ENCODE measurements at places on chromosomes 2 and 18. TPM values are rescaled to one million over a fixed set of nuclear protein-coding genes. Genes with fewer than 3 reads are reported as not detected.

HRH4 gene
- polyA plus RNA-seq = 0.18 TPM

GRCh38 chr2:94996305-94997100, 29.0 kb upstream of the MAL start:
- DNase-seq = no peak

DNA sequence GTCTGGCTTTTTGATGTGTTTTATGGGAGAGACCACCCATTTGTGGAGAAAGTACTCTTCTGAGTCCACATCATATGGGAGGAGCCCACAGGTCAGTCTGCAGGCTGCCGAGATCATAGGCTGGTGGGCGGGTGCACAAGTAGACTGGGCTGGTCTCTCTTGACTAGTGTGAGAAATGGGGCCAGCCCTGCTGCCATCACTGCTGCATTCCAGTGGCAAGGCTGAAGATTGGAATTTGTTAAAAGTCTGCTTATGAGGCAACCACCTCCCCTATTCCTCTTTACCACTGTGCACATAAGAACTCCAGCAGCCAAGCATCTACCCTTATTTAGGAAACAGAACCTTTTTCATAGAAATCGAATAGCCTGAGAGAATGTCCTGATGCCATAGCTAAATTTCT, 200.7 kb downstream of the DIS3L2 start:
- DNase-seq = no peak

GRCh38 chr2:10163498-10164486, 41.3 kb downstream of the RRM2 start:
- DNase-seq = no peak

- no peak for DNase-seq
Observed at GRCh38 chr2:30764021-30764800, 43.0 kb downstream of the CAPN13 start.

Measured in muscle of arm (tissue), 14 donors.